ENCODE measurements at places on chromosomes 4 and X.

DNA sequence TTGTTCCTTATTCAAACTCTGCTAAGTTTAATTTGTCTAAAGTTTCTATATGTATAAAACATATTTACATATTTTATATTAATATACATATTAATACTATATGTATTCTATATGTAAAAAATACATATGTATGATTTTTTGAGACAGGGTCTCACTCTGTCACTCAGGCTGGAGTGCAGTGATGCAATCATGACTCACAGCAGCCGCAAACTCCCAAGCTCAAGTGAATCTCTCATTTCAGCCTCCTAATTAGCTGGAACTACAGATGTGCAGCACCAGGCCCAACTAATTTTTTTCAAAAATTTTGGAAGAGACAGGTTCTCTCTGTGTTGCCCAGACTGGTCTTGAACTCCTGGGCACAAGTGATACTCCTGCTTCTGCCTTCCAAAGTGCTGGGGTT lies 684.9 kb downstream of the TRAM1L1 start:
- no peak for DNase-seq

DNA sequence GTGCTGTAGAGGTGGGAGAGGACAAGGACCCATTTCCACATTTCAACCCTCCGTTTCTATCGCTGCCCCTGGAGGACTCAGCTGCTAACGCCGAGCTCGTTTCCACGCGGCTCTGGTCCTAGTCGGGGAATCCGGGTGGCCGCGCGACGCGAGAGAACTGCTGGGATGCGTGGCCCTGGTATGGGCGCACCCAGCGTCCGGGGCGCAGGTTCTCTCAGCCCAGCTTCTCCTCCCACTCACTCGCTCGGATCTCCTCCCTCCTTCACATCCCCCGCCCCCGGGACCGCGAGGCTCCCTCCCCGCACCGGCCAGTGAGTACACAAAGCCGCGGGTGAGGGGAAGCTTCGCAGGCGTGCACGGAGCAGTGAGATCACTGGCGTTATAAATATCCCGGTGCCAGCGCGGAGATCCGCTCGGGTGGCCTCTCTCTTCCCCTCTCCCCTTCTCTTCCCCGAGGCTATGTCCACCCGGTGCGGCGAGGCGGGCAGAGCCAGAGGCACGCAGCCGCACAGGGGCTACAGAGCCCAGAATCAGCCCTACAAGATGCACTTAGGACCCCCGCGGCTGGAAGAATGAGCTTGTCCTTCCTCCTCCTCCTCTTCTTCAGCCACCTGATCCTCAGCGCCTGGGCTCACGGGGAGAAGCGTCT lies at the start of gene FGF5:
Gene FGF5 (plus strand): TSS at position 412 of the 649 bp plus-strand sequence. CDS start 161 bp downstream, at position 573.
- DNase-seq, result no peak

DNA sequence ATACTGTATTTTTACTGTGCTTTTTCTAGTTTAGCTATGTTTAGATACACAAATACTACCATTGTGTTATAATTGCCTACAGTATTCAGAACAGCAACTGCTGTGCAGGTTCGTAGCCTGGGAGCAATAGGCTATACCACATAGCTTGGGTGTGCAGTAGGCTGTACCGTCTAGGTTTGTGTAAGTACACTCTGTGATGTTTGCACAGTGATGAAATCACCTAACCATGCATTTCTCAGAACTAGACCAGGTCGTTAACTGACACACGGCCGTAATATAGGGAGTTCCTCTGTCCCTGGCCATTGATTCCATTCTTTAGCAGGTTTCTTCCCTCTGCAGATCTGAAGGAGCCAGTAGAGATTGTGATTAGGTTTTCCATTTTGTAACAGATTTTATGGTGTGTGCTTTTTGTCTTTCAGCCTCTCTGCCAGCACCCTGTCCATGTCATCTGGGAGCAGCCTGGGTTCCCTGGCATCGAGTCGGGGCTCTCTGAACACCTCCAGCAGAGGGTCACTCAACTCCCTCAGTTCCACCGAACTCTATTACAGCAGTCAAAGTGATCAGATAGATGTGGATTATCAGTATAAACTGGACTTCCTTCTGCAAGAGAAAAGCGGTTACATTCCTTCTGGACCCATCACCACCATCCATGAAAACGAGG lies 59.5 kb downstream of the CLDN22 start:
- no peak for DNase-seq

GRCh38 chr4:81738891-81739290 lies 267.2 kb upstream of the RASGEF1B start:
- DNase-seq, result no peak

- no peak for DNase-seq
Measured at GRCh38 chr4:77911842-77912450, 49.3 kb downstream of the MRPL1 start.

DNA sequence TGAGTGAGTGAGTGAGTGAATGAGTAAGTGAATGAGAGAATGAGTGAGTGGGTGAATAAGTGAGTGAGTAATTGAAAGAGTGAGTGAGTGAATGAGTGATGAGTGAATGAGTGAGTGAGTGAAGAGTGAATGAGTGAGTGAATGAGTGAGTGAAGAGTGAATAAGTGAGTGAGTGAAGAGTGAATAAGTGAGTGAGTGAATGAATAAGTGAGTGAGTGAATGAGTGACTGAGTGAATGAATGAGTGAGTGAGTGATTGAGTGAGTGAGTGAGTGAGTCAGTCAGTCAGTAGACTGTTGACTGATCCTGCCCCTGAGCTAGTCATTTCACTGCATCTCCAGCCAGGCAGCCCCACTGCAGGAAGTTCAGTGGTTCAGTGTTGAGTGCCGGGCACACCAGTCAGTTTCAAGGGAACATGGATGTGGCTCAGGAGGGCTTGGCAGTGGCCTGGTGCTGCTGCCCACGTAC lies 228.4 kb upstream of the PSAPL1 start:
- no peak for DNase-seq
